Cardiac septum (tissue), 1 donor: ENCODE measurements at places on chromosomes 1 and 21.

DNA sequence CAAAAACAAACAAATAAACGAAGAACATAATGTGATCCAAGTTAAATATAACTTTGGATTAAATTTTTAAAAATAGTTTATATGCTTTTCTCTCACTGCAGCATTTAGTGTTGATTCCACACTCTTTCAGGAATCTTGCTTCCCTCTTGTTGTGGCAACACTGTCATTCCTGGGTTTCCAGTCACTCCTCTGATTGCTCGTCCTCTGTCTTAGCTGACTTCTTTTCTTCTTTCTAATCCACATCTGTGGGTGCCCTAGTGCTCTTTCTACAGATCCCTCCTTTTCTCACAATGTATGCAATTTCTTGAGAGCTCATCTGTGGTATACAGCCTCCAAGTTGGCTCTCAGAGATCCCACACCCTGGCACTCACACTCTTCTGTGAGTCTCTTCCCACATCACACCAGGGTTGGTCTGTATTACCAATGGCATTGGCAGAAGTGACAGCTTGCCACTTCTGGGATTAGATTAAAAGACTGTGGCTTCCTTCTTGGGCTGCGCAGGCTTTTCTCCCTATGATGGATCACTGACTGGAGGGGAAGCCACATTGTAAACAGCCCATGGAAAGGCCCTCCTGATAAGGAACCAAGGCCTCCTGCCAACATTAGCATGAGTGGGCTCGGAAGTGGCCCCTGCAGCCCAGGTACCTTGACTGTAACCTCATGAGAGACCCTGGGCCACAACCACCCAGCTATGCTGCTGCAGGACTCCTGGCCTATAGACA, 11.5 kb upstream of the MYOC start:
- no peak for DNase-seq

GRCh38 chr1:71086331-71086730, 5.5 kb upstream of the ZRANB2 start:
- DNase-seq = no peak

DNA sequence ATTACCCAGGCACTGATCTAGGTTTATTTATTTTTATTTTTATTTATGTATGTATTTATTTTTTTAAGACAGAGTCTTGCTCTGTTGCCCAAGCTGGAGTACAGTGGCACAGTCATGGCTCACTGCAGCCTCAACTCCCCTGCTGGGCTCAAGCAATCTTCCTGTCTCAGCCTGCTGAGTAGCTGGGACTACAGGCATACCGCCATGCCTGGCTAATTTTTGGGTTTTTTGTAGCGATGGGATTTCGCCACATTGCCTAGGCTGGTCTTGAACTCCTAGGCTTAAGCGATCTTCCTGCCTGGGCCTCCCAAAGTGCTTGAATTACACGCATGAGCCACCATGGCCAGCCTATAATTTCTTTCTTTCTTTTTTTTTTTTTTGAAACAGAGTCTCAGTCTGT, 9.4 kb downstream of the PHACTR4 start:
- no peak for DNase-seq

DNA sequence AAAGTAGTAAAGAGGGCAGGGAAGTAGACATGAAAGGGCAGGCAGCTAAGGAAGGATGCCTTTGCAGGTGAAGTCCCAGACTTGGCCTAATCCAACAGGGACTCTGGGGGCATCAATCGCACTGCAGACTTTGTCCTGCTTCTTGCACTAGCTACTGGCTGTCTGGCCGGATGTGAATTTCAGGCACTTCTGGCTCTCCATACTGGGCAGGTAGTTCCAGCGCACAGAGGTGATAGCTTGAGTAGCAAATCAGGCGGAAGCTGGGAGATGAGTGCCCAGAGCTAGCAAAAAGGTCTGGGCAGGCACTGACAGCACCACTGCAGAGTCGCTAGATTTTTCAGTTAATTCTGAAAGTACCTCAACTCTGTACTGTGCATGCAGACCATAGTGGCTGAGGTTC, 997 bp downstream of the RSPH1 start:
- no peak for DNase-seq

GRCh38 chr1:173648880-173649605, 13.9 kb downstream of the TEX50 start:
- DNase-seq = no peak

DNA sequence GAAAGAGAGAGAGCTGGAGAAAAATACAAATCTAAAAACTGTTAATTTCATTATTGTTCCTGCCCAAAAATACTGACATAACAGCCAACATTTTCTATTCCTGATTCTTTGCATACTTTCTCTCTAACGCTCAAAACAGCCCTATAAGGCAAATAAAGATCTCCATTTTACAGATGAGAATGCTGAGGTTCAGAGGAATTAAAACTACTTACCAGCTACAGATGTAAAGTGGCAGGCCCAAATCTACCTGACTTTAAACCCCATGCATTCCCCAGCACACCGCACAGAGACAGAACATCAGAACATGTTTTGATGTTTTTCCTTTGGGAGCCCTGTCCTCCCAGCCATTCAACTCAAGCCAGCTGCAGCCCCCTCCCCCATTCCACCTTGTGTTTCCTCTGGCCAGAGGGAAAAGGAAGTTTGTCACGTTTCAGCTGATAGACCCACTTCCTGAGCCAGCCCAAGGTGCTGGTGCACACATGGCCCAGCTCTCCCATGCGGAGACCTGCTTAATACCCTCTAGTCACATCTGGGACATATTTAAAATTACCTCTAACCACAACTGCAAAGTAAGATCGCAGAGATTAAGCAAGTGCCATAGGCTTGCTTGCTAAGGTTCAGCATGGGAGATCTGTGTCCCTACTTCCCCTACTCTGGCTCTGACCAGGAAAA, 133.1 kb upstream of the NFIA start:
- DNase-seq = no peak

DNA sequence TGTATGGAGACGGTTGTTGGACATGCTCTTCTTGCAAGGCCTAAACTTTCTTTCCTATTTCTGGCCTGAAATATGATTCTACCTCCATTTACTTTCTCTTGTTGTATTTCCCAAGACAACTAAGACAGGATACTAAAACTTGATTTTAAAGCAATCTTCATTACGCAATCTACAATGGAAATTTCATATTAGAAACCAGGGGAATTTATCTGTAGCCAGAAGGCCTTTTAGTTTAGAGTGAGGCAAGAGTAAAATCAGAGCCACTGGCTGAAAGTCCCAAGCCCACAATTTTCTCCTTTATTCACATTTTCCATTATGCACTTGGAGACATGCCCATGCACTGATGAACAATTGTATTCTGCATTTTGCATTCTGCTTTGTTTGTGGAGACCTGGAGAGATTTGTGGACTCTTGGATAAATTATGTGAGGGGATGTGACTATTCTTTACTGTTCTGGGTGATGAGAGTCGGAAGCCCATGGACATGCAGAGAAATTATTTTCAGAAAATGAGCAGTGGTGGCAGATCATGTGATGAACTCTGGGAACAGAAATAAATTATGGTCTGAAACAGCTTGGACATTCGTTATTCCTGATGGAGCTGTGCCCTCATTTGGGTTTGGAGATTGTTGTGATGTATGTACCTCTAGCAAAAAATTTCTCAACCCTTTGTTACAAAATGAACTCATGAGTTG, 336.8 kb downstream of the SEC16B start:
- no peak for DNase-seq

- no peak for DNase-seq
Observed at GRCh38 chr1:18653916-18654315, 23.3 kb downstream of the PAX7 start.

- DNase-seq = no peak
Observed at GRCh38 chr1:94209425-94209824, 28.0 kb downstream of the ARHGAP29 start.

- no peak for DNase-seq
Observed at GRCh38 chr21:29943885-29944284, 4.1 kb upstream of the GRIK1 start.
